NCI-H460 (cell line): ENCODE measurements at places on chromosomes 7 and 10. TPM values are rescaled to one million over a fixed set of nuclear protein-coding genes. Genes with fewer than 3 reads are reported as not detected.

DNA sequence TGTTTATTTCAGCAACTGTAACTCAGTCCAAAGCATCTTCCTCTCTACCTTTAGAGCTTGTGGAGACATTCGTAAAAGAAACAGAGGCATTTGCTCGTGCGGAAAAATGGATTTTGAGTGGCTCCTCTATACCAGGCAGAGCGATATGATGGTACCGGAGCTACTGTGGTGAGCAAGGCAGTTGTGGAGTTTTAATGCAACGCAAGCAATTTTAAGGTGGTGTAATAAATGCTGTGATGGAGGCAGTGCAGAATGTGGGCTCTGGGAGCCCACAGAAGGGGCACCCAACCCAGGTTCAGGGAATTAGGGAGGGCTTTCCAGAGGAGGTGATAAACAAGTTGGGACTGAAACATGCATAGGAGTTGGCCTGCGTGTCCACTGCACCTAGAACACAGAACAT lies 149.5 kb downstream of the CDH23 start:
- no peak for DNase-seq

DNA sequence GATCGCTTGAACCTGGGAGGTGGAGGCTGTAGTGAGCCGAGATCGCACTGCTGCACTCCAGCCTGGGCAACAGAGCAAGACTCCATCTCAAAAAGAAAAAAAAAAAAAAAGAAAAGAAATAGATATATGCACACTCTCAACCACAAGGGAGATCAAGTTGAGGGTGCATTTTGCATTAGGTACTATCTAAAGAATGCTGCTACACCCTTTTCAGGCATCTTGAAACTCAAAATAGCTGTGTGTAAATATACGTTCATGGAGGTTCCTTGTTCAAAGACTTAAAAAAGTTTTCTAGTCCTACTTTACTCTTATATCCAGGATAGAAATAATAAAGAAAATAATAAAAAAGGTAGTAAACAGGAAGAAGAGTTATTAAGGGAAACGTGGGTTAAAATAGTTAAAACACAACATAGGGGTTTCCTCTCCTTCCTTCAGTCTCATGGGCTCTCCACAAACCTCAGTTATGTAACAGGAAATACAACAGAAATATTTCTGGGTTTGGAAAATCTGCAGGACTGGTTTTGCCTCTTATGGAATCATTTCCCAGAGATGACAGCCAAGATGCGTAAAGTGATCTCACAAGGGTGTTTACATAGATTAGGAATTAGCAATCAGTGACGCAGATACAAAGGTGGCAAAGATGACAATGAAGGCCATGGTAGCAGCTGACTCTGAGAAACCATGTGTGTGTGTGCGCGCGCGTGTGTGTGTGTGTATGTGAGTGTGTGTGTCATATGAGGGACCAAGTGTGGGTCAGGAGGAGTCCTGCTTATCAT lies 15.1 kb downstream of the STEAP4 start:
- peak; percentile 13 for DNase-seq

- DNase-seq, result no peak
Measured at GRCh38 chr7:80637911-80638765, at the start of gene CD36. CD36 (plus strand) TSS chr7:80638642; CDS start chr7:80646741, 8,099 bp downstream.

DNA sequence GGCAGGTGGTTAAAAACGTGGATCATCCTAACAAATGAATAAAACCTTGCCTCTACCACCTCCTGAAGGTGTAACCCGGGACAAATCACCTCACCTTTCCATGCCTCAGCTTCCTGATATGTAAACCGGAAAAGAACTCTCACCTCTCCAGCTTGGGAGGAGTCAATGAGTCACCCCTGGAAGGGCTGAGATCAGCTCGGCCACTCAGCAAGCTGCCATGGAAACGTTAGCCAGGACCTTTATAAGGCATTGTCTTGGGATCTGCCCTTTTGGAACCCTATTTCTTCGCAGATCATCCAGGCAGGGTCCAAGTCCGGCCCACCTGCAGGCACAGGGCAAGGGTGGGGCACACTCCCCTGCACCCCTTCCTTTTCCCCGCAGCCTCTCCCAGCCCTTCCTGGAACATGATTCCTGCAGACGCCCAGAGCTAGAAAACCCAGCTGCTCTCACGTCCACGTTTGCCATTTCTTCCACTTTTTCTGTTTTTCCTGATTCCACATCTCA lies 81.6 kb upstream of the PFKP start:
- peak; percentile 11 for DNase-seq

GRCh38 chr10:77436257-77436975 lies 201.2 kb downstream of the KCNMA1 start:
- DNase-seq, result no peak

GRCh38 chr10:24722131-24722675 lies 1.5 kb downstream of the ARHGAP21 start:
- DNase-seq, result no peak

DNA sequence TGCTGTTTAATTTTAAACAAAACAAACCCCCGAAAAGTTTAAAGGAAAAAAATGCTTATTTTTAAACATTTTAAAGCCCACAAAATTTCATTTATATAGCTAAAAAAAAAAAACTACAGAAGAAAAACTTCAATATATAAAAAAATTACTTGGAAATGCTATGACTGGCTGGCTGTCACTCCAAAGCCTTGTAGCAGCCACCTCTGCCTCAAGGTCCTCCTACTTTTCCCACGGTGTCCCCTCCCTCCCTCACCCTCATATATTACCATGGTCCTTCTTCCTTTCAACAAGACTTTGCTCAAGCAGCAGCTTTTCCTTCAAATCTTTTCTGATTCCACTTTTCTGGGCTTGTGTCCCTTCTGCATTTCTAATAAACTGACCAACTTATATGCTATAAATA lies 122.0 kb downstream of the TPK1 start:
- no peak for DNase-seq

GRCh38 chr7:98836811-98837629 lies 32.8 kb downstream of the TMEM130 start:
- peak; percentile 31 for DNase-seq

Gene TPST1
- total RNA-seq, result 4.8 and 5.6 TPM in 2 replicates

- no peak for DNase-seq
Measured at GRCh38 chr10:124409696-124410095, 9.0 kb downstream of the OAT start.

Gene GRM3
- not detected in 2 replicates for total RNA-seq

DNA sequence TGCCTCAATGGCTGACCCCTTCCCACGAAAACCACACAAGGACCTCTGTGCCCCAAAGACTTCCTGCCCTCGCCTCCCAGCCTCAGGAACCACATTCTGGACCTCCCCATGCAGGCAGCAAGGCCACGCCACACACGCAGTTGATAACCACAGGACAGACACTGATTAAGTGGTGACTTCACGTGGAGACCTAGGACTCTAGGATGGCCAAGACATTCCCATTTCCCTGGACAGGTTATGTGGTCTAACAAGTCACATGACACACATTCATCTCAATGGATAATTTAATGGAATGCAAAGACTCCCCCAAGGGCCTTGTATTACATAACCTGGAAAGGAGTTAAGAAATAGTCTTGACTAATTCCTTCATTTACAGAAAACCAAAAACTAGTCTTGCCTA lies 110.2 kb downstream of the LARP4B start:
- DNase-seq, result no peak

Gene CTTNBP2
- 0.23 and 0.94 TPM in 2 replicates for total RNA-seq

DNA sequence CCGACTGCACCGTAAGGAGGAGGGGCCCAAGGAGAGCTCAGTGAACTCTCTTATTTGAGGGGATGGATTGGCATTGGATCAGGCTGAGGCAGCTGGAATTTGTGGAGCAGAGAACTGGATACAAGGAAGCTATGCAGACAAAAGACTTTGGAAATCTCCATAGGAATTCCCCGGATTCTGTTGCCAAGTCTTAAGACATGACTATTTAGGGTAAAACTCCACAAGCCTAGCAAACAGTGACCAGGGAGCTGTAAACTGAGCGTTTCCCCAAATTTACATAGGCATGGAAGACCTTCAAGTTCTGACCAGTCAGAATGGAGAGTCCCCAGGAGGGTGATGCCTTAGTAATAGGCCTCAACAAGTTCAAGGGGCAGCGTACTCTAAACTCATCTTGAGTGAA lies 82.5 kb upstream of the PCBD1 start:
- no peak for DNase-seq

Gene BAMBI
- total RNA-seq, result 3.9 and 4.0 TPM in 2 replicates

Gene KCP
- not detected in 2 replicates for total RNA-seq

Gene COMTD1
- total RNA-seq, result 27.2 and 31.7 TPM in 2 replicates

GRCh38 chr7:136026209-136026608 lies 49.0 kb upstream of the MTPN start:
- DNase-seq, result no peak

DNA sequence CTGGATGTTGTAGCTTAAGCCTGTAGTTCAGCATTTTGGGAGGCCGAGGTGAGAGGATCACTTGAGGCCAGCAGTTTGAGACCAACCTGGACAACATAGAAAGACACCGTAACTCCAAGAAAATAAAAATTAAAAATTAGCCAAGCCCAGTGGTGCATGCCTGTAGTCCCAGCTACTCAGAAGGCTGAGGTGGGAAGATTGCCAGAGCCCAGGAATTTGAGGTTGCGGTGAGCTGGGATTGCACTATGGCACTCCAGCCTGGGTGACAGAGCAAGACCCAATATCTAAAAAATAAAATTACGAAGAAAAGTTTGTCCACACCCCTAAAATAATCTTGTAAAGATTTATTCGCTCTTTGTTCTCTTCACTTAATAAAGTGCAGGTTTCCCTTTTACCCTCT lies 951.0 kb downstream of the TYW1 start:
- DNase-seq, result no peak

DNA sequence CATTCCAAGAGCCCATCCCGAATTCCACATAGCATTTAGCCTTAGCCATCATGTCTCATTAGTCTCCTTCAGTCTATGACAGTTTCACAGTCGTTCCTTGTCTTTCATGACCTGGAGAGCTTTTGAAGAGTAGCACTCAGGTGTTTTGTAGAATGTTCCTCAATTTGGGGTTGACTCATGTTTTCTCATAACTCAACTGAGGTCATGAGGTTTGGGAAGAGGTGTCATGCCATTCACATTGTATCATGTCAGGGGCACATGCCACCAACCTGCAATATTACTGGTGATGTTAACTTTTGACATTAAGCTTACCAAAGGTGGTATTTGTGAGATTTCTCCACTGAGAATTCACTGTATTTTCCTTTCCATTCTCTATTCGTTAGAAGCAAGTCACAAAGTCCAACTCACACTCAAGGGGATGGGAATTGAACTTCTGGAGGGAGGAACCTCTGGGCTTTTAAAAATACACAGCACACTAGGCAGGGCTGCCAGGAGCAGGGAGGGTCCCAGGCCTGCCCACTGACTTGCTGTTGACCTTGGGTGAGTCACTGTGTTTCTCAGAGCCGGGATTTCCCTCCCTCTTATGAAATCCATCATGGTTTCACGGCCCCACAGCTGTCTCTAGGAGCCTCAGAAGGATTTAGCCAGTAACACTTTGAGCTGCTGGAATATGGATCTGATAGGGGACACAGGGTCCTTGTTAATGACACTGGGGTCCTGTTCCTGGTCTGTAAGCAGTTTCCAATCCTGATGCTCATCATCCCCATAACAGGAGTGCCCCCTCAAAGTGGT lies 74.4 kb upstream of the TCF7L2 start:
- no peak for DNase-seq

GRCh38 chr10:68154211-68154497 lies 44.9 kb downstream of the MYPN start:
- no peak for DNase-seq
